ENCODE measurements at places on chromosomes 6 and 20. TPM values are rescaled to one million over a fixed set of nuclear protein-coding genes. Genes with fewer than 3 reads are reported as not detected.

The PRSS35 gene
- 26.6 TPM for total RNA-seq

The PBOV1 gene
- total RNA-seq = not detected

The CSTF1 gene
- total RNA-seq = 25.6 TPM

The COL9A3 gene
- total RNA-seq = 78.7 TPM

The BPIFB4 gene
- not detected for total RNA-seq

The CEP43 gene
- 12.1 TPM for total RNA-seq

The MCHR2 gene
- not detected for total RNA-seq

The RSPH9 gene
- total RNA-seq = 0.22 TPM

The SLC17A1 gene
- not detected for total RNA-seq

- DNase-seq = no peak
Measured at GRCh38 chr20:24936526-24937407, 12.3 kb upstream of the CST7 start.

- DNase-seq = no peak
Measured at GRCh38 chr6:53282741-53283140, 66.0 kb downstream of the ELOVL5 start.

- peak; percentile 86 for DNase-seq
Measured at GRCh38 chr6:43228951-43229802, at the start of gene DNPH1. Gene DNPH1, minus strand, starts transcription at chr6:43229481. Its CDS starts 25 bp downstream, at chr6:43229456.

DNA sequence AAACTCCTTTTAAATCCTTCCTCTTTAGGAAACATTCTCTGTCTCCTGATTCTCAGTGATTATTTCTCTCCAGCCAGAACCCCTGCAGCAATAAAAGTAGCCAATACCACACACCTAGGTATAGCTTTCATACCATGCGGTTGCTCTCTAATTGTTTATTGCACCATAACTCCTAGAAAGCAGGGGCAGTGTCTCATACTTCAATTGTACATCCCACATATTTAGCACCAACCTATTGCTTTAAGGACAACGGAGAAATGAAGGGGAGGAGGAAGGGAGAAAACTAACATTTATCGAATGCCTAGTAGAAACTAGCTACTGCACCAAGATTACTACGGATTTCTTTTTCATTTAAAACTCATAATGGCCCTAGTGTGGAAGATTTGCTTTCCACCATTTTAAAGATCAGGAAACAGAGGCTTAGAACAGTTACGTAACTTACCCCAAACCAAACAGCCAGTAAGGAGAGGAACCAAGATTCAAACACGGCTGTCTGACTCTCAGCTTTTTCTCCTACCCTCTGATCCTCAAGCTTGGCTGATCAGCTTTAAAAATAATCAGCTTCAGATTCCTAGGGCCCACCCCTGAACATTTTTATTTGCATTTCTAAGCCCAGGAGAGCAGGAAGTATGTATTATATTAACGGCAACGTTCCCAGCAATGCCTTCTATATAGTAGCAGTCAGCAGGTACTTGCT is 43.4 kb upstream of the ATXN1 start:
- no peak for DNase-seq

DNA sequence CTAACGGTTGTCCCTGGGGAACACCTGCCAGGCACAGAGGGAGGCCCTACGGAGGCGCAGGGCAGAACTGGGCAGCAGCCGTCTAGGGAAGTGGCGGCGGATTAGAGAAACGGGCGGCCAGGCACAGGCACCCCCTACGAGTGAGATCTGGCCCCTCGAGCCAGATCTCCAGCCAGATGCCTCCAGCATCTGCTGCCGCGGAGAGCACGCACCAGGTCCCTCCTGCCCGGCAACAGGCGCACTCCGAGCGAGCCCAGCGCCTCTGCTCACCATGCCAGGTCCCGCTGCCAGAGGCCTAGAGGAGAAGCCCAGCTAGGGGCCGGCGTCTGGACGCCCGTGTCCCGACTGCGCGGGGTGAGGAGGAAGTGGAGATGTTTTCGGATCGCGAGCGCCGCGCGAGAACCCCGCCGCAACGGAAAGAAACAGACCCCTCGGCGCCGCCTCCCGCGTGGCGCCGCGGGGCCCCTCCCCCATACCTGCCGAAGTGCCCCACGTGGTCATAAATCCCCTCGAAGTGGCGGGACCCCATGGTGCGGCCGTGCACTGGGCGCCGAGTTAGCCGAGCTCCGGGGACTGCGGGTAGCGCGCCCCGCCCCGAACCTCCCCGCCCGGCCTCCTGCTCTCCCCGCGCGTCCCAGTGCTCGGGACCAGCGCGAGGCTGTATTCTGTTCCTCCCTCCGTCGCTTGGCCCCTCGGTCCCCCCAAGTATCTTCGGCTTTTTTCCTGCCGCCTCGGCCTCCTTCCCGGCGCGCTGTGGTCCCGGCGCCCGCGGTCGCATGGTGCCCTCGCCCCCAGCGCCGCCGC is at the start of gene SLC22A16:
Gene SLC22A16 (minus strand): TSS at position 568 of the 804 bp plus-strand sequence. CDS start 39 bp downstream, at position 529.
- peak; percentile 50 for DNase-seq

DNA sequence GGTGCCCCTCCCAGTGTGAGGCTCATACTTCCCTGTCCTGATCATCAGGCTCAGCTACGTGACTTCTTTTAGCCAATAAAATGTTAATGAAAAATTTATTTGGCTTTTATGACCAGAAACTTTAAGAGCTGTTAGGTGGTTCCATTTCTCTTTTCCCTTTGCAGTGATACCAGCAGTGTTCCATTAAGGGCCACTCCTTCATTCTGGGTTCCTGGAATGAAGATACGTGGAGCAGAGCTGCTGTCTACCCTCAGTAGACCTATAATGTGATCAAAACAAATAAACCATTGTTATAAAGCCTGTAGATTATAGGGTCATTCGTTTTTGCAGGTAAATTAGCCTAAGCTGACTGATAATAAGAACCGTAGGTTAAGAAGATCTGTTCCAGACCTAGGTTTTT is 228.0 kb downstream of the ZFAND3 start:
- DNase-seq = no peak

DNA sequence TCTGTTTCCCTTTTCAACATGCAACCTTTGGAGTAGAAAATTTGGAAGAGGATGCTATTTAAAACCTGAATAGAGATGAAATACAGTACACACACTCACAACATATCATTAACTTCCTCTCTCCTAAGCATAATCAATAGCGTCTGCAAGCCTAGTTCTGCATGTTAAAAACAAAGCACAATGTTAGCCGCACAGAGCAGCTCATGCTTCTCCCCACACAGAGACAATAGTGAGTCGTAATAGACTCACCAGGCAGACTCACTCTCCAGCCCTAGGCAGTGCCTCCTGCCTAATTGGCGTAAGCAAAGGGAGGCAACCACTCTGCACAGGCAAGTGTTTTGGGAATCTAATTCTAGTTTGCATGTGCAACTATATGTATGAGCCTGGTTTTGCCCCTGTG is 45.8 kb upstream of the ARID1B start:
- DNase-seq = peak; percentile 27

DNA sequence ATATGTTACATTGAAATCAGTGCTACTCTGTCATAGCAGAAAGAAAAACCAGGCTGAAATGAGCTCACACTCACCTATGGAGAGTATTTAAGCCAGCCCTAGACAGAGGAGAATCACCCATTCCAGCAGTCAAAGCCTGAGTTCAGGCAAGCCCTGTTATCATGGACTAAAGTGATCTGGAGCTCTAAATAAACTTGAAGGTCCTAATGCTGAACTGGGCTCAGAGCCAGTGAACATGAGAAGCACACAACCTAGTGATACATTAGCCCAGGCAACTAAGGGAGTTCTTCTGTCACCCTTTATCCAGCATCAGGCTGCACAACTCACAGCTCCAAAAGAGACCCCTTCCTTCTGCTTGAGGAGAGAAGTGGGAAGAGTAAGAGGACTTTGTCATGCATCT is 425.0 kb downstream of the COL12A1 start:
- no peak for DNase-seq

DNA sequence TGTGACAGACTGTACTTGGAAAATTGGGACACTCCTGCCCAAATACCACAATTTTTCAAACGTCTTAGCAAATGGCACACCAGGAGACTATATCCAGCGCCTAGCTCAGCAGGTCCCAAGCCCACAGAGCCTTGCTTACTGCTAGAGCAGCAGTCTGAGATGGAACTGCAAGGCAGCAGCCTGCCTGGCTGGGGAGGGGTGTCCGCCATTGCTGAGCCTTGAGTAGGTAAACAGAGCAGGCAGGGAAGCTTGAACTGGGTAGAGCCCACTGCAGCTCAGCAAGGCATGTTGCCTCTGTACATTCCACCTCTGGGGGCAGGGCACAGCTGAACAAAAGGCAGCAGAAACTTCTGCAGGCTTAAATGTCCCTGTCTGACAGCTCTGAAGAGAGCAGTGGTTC is 1003.3 kb upstream of the MAP3K7 start:
- no peak for DNase-seq
